Activated CD4-positive, alpha-beta T cell treated with anti-CD3 and anti-CD28 coated beads, Interleukin-2, amount 50 U/mL, for 48 hours (primary cell): ENCODE measurements at places on chromosomes 7 and 10.

- no peak for DNase-seq
Observed at GRCh38 chr7:95996174-95996573, 223.8 kb downstream of the DYNC1I1 start.

DNA sequence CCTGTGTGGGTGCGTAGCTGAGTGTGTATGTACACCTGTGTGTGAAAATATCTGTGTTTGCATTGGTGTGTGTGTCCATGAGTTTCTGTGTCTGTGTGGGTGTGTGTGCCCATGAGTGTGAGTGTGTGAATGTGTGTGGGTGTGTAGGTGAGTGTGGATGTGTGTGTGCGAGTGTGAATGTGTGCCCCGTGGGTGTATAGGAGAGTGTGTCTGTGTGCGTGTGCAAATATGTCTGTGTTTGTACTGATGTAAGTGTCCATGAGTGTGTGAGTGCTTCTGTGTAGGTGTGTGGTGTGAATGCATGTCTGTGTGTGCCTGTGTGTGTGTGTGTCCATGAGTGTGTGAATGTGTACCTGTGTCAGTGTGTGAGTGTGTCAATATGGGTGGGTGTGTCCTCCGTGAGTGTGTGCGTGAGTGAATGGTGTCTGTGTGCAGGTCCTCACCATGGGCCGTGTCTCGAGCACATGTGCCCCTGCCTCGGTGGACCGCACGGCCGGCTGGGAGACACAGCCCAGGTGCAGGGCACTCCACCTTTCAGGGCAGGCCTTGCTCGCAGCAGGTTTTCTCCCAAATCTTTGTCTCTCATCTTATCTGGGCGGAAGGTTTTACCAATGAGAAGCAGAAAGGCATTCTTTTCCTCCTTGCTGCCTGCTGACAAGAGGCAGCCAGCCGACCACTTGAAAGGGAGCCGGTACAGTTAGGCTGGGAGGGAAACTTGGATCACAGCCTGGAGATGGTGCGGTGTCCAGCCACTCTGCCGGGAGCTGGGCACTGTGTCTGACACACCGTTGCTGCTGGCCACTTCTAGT lies 107.1 kb upstream of the FAM20C start:
- DNase-seq = no peak

GRCh38 chr10:107540981-107541380 lies 376.5 kb upstream of the SORCS1 start:
- DNase-seq = no peak

DNA sequence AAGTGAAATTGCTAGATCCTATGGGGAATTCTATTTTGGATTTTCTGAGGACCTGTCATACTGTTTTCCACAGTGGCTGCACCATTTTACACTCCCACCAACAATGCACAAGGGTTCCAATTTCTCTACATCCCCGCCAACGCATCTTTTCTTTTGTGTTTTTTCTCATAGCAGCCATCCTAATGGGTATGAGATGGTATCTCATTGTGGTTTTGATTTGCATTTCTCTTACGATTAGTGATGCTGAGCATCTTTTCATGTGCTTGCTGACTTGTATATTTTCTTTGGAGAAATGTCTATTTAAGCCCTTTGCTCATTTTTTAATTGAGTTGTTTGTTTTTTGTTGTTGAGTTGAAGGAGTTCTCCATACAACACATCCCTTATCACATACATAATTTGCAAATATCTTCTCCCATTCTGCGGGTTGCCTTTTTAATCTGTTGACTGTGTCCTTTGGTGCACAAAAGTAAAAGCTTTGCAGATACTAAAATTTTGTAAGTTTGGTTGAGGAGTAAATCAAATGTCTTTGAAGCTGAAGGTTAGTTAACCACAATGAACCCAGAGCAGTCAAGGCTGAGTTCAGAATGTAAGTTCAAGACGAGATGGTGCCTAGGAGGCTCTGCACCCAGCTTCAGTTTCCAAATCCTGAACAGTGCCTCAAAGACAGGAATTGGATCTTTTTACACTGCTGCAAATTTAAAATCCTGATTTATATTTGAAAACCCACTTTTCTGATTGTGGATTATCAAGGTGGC lies 195.4 kb downstream of the COBL start:
- DNase-seq = no peak

- no peak for DNase-seq
Observed at GRCh38 chr10:57017356-57018037, 656.4 kb upstream of the ZWINT start.
